Activated CD4-positive, alpha-beta T cell treated with anti-CD3 and anti-CD28 coated beads for 36 hours (primary cell): ENCODE measurements at places on chromosomes 2 and 18. TPM values are rescaled to one million over a fixed set of nuclear protein-coding genes. Genes with fewer than 3 reads are reported as not detected.

KLHL41 gene
- total RNA-seq, result 0.46 TPM

LAMA1 gene
- not detected for total RNA-seq

CNDP1 gene
- total RNA-seq, result not detected

LHCGR gene
- not detected for total RNA-seq

- DNase-seq, result no peak
Measured at GRCh38 chr18:57425096-57425495, 10.1 kb upstream of the ONECUT2 start.

- DNase-seq, result peak; percentile 36
Measured at GRCh38 chr18:45386041-45386655, 229.1 kb upstream of the SLC14A2 start.

DNA sequence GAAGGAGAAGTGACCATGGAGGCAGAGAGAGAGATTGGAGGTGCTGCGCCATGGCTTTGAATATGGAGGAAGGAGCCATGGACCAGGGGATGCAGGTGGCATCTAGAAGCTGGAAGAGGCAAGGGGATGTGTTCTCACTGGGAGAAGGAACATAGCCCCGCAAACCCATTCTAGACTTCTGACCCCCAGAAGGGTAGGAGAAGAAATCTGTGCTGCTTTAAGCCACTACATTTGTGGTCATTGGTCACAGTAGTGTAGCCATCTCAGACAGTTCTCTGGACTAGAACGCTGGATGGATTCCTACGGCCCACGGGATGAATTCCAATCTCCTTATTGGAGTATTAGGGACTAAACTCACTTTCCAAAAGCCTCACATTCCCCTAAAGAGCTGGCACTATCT lies 67.8 kb downstream of the PTGR3 start:
- no peak for DNase-seq

MDH1B gene
- 1.3 TPM for total RNA-seq
